ENCODE measurements at places on chromosomes 4 and X. TPM values are rescaled to one million over a fixed set of nuclear protein-coding genes. Genes with fewer than 3 reads are reported as not detected.

CISD2 gene
- polyA plus RNA-seq = 25.2 TPM

MTNR1A gene
- not detected for polyA plus RNA-seq

FAM114A1 gene
- polyA plus RNA-seq = 0.79 TPM

NDP gene
- polyA plus RNA-seq = not detected

C4orf36 gene
- not detected for polyA plus RNA-seq

FAM9C gene
- not detected for polyA plus RNA-seq

Data from IgD-negative memory B cell (primary cell).